ENCODE measurements at places on chromosomes 7 and 10.

- DNase-seq: no peak
Measured at GRCh38 chr7:126718419-126718818, 534.3 kb downstream of the GRM8 start.

DNA sequence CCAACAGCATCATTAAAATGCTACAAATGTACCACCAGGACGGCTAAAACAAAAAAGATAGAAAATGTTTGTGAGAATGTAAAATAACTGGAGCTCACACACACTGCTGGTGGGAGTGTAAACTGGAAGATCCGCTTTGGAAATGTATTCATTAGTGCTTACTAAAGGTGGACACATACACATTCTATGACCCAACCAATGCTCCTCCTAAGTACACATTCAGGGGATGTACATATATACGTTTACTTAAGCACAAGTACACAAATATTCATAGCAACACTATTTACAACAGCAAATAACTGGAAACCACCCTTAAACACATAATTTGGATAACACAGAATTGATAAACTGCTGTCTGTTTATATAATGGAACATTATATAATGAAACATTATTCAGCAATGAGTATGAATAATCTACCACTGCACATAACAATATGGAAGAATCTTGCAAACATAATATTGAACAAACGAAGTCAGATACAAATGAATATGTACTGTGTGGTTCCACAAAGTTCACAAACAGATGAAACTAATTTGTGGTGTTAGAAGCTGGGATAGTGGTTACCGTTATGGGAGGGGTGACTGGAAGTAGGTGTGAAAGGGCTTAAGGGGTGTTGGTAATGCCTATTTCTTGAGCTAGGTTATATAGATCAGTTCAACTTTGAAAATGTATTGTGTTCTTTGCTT lies 52.1 kb downstream of the STRA8 start:
- DNase-seq: no peak

GRCh38 chr7:47553309-47553708 lies 28.6 kb downstream of the TNS3 start:
- DNase-seq: no peak

DNA sequence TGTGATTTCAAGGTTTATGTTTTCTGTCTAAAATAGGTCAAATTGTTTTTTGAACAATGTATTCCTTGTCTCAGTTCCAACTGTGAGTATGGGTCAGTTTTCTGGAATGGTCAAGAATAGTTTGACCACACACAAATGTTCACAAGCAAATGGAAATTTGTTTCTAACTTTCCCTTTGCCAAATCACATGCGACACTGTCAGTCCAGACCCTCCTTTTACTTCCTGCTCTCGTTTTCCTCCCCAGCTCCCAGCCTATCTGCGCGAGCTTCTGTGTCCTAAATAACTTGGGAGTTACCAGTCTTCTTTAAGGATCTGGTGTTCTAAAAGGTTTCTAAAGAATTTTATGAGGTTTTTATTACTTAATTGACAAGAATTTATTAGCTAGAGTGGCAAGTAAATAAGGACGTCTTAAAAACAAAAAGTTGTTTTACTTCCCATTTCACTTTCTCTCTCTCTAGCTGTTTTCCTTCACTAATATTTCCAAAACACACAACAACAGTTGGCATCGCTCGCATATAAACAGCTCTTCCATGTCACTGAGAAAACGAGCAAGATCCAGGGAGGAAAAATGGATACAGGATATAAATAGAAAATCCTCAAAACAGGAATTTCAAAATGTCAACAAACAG lies 266.1 kb upstream of the KLF6 start:
- DNase-seq: no peak

DNA sequence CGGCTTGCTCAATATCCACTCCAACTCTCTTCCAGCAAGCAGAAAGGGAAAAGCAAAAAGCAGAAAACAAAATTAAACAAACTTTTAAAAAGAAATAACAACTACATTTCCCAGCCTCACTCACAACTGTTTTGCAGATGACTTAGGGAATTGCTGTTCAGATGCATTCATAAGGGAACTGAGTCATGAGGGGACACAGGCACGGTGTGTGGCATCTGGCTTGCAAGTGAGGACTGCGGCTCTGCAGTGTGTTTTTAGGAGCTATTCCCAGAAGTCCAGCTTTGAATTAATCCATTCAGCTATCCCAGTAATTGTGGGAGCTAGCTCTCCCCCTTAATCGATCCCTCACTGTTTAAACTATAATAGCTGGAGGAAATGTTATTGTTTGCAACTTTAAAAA lies 30.3 kb downstream of the PTN start:
- no peak for DNase-seq

- no peak for DNase-seq
Measured at GRCh38 chr10:3353235-3353634, 180.7 kb upstream of the PITRM1 start.

DNA sequence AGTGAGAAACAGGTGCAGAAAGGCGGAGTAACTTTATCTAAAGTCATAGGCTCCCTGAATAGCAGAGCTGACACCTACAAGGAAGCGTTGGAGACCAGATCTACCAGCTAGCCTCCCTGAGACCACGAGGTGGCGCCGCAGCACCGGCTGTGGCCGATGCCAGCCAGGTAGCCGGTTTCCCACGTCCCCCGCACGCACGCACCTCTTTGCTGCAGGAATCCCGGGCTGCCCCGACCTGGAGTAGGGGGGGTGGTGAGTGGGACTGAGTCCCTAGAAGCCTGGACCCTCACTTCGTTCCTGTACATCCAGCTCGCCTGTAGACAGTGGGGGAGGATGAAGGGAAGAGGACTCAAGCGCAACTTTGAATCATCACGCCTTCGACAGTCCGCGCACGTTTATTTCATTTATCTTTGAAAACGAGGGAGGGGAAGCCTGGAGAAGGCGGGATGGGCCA lies 3.7 kb downstream of the ELOVL3 start:
- DNase-seq: peak; percentile 77

DNA sequence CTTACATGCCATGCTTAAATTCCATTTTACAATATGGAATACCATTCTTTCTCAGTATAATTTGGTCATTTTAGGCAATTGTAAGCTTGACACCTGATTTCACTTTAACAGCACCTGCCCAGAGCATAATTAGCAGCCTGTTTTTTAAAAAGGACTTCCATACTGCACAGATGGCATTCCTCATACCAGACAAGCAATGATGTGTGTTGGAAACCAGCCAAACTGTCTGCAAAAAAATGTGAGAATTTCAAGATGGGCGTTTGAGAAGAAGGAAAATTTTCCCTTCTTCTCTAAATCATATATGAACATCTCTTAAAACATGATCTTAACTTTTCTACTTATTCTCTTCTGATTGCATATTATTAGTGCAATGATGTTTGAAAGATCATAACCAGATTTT lies 40.4 kb upstream of the AGMO start:
- DNase-seq: peak; percentile 9

DNA sequence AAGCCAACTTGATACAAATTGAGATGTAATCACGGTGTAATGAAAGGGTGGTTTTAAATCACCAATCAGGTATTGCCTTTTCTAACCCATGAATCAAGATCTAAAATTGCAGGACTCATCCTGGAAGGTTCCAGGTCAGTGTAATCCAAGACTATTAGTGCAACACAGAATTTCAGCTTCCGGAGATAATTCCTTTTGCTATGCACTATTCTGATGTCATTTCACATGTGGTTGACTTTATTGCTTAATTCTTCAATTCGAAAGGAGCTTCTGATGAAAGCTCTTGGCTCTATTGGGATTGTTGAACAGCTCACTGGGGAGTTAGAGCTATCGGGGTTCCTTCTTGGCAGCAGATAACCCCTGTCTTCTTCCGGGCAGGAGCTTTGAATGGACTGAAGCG lies 147.4 kb upstream of the INSYN2A start:
- no peak for DNase-seq

GRCh38 chr7:754531-755412 lies 27.7 kb upstream of the PRKAR1B start:
- DNase-seq: no peak

GRCh38 chr7:148852272-148852671 lies 31.8 kb downstream of the EZH2 start:
- no peak for DNase-seq

GRCh38 chr10:34781711-34782110 lies 33.4 kb downstream of the PARD3 start:
- no peak for DNase-seq

DNA sequence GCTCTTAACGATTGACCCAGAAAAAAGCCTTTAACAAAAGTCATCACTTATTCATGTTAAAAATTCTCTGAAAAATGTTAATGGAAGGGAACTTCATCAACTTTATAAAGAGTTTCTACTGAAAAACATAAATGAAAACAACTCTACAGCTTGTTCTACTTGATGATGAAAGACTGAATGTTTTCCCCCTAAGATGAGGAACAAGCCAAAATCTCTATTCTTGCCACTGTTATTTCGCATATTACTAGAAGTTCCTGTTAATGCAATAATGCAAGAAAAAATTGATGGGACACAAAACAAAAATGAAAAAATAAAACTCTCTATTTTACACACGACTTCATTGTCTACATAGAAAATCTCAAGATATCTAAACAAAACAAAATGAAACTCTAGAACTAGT lies 249.8 kb upstream of the AKR1E2 start:
- DNase-seq: no peak

DNA sequence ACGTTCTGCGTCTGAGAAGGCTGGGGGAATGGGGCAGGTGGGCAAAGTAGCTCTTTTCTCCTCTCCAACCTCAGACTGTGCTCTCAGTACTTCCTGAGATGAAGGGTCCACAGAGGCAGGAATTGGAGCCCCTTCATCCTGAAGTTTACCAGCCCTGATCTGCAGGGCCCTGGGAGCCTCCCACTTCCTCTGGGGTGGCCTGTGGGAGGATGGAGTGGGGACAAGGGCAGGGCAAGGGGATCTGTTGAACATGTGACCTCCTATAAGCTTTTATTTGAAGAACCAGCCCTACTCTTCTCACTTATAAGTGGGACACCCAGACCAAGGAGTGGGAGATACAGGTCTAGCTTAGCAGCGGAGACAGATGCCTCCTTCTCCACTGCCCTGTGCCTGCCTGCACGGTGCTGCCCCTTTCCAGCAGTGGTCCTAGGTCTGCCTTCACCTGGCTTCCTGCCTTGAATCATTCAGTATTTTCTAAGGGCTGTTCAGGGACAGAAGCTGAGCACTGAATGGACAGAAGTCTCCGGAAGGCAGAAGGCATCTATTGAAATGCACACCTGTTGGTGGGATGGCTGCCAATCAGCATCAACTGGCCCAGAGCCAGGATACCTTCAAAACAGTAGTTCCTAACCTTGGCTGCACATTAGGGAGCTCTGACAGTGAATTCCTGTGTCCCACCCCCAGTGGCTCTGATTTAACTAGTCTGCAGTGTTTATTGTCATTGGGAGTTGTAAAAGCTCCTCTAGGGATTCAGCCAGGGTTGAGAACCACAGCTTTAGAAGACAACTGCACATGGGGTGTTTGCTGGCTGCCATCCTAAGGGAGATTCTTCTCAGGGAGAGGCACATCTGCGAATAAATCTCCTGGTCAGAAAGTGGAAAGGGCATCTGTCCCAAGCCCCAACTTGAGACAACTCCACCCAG lies 2.7 kb upstream of the ARHGAP22 start:
- no peak for DNase-seq

DNA sequence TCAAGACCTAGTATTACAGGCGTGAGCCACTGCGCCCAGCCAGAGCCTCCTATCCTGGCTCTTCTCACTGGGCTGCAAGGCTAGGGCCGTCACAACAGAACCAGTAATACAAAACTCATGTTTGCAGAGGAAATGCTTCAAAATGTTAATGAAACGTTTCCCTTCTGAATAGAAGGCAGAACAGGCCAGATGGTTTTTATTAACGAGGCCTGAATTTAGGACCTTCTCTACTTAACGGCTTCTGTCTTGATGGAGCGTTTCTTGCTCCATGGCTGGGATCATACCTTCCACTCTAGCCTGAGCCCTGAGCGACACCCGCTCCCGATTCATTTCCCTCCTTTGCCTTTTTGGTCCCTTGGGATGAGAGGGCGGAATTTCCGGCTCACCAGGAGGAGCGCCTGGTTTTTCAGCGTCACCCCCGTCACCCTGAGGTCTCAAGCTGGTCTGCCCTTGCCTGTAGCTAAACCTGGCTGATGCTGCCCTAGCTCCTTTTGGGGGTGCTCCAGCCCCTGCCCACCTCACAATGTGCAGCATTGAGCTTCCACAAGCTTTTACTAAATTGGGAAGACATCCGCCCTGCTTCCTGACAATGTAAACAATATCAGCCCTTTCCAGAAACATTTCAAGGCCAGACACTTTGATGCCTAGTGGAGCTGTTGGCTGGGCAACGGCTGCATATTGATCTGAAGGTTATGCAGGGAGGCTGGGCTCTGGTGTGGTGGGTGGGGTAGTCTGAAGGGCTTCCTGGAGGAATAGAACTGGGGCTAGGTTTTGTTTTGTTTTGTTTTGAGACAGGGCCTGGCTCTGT lies 5.2 kb downstream of the CLIP2 start:
- no peak for DNase-seq

GRCh38 chr10:11668847-11669610 lies 57.6 kb upstream of the USP6NL start:
- no peak for DNase-seq

DNA sequence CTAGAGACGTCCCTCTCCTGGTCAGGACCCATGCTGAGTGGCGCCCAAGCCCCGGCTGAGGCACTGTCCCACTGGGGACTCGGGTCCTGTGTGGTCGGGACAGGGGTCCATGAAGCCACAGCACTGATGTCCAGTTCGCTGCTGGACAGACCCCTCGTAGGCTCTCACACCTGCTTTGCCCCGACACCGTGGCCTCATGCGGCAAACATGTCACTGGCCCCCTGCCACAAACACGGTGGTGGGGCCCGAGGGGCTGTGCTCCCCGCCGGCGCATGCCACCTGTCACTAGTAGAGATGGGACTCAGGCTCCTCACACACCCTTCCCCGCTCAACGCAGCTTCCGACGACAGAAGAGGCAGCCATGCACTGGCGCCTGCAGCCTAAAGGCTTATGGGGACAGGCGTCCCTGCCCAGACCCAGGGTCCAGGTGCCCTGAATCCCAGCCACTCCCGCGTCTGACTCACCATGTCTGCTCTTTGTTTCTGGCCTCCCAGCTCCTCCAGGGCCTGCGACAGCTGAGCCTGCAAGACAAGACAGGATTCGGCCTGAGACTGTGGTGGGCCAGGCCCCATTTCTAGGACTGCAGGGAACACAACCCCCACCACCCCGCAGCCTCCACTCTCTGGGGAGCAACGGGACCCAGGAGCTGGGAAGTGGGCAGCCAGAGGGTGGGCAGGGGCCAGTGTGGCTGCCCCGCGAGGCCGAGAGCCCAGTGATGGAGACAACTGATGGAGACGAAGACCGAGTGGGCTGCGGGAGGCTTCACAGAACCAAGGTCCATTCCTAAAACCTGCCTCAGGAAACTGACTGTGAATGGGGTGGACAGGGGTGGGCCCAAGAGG lies 230.9 kb downstream of the MAD1L1 start:
- no peak for DNase-seq

DNA sequence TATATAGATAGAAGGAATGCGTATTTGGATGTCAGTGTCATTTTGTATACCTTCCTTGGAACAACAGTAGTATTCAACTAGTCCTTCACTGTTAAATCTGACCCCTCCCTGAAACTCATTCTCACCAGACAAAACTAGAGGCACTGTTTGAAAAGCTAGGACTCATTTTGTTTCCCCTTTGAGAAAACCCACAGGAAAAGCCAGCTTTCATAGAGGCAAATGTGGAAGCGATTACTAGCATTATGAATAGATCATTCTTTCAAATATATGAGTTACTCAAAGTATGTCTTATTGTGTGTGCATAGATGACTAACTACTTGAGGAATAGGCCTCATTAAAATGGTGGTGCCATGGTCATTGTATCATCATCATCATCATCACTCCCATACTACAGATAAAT lies 1.9 kb upstream of the ASB15 start:
- DNase-seq: no peak

- no peak for DNase-seq
Measured at GRCh38 chr7:30281263-30281662, 3.1 kb upstream of the ZNRF2 start.
